ENCODE measurements at places on chromosomes 2 and 18.

DNA sequence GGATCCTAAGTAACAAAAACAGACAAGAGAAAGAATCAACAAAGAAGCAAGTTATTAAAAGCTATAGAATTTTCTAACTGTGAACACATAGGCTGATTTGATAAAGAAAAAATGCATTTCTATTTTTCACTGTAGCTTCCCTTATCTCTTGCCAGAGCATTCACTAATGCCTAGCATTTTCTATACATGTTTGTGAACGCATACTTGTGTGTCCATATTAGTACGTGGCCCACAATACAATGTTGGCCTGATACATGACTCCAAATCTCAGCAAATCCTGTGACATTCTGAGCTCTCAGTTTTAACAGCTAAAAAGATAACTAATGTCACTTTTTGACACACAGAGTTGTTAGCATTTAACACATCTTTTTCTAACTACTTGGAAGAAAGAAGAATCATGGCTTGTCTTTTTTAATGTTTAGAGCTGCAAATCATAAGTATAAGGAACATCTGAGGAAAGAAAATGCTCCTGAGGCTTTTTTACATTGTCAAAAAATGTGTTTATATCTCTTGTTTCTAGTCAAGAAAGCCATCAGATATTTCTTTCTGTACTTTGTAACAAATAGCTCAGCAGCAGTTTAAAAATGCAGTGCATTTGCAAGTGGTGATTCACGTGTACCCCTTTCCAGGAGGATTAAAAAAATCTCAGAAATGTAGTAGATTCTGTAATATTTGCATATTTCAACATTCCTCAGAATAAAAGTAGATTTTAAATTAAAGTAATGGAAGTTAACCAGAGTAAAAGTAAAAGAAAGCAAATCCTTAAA, 1646.8 kb upstream of the TMEFF2 start:
- DNase-seq = no peak

DNA sequence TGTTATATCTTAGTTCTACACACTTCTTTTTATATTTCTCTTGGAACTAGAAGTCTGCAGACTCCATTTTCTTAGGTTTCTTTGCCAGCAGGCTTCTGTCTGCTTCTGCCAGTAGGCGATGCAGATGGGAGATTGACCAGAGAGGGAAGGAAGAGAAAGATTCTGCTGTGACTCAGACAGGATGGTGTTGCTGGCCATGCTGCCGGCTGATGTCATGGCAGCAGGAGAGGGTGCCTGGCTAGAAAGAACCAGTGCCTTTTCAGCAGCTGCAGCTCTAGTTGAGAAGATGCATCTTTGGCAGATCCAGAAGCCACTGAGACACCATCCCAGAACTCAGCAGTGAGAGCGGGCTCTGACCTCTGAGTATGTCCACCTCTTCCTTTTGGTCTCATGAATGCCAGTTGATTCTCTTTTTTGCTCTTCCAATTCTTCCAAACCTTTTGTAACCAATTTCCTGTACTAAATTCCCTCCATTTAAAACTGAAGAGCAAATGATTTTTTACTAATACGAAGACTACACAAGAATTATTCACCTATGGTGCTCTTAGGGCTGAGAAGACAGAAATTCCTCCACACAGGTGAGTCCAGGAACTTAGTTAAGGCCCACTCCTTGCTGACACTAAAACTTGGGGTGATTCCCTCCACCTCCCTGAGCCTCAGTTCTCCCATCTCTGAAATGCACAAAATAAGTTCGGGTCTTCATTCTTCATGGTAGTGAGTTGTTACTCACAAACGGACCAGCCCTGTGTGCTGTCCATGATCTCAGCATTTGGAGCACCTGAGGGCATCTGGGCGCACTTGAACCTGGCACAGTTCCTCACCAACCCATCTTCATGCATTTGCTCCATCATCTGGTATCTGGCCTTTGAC, 200.7 kb downstream of the MYCN start:
- no peak for DNase-seq

DNA sequence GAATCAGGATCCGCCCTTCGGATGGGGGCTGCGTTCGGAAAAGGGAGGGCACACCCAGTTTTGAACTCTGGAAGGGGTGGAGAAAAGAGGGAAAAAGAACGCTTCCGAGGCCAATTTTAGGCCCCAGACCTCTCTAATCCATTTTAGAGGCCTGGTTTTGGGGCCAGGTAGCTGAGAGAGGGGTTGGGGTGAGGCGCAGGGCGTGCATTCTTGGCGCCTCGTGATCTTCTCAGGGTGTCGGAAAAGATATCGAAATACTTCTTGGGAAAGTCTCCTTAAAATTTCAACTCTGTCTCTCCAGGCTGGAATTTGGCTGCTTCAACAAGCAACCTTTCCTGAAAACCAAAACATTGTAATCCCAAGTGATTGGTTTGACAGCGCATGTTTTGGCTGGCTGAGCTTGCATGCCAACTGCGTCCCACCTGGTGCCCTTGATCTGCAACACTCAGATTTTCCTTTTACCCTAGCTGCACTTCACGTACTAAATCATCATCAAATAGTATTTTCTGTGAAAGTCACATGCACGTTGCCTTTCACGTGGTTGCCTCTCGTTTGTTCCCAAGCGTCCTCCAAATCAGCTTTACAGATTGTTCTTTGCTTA, 864 bp upstream of the XPO1 start:
- peak; percentile 17 for DNase-seq

- DNase-seq = no peak
These were observed 141.9 kb upstream of the NETO1 start for GRCh38 chr18:73009691-73010090.

DNA sequence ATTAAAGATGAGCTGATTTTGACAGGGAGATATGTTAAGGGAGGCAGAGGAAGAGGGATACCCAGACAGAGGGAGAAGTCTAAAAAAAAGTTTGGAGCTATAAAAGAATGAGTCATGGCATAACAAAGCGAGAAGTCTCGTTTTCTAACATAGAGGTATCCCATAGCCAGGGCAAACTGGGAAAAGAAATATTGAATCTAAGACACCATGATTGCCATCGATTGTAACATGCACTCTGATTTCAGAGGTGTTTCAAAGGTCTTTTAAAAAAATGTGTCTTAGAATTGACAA, 110.7 kb downstream of the MDH1 start:
- DNase-seq = no peak

DNA sequence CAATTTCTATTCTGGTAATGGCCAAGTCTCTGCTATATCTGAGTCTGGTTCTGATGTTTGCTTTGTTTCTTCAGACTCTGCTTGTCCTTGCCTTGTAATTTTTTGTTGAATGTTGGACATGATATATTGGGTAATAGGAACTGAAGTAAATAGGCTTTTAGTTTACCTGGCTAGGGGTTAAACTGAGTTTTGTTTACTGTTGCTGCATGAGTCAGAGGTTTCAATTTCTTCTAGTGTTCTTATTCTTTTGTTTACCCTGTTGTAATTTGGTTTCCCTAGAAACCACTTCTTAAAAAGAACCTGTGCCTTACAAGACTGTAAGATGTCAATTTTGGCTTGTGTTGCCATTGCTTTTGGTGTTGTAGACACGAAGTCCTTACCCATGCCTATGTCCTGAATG, 285.0 kb upstream of the KCNH7 start:
- DNase-seq = no peak

DNA sequence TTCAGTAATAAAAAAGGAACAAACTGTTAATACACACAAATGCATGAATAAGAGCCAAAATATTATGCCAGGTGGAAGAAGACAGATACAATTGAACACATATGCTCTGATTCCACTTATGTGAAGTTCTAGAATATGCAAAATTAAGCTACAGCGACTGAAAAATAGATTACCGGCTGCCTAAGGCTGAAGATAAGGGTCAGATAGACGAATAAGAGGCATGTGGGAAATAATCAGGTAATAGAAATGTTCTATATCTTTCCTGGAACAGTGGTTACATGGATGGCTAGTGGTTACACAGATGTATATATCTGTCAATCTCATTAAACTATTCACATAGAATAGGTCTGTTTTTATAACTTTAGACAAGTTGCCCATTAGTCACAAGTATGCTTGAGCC, 51.9 kb upstream of the REG3G start:
- no peak for DNase-seq

DNA sequence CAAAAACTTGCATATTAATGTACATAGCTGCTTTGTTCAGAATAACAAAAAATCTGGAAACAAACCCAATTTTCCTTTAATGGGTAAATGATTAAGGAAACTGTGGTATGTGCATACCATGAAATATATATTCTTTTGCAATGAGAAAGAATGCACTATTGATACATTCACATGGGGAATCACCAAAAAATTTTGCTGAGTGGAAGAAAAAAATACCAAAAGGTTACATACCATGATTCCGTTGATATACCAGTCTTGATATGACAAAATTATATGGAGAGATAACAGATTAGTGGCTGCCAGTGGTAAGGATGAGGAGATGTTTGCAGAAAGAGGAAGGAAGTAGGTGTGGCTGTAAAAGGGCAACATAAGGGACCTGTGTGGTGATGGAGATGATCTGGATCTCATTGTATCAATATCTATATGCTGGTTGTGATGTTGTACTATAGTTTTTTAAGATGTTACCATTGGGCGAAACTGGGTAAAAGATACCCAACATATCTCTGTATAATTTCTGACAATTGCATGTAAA, 54.6 kb upstream of the BCL2L11 start:
- DNase-seq = no peak

GRCh38 chr2:216274194-216274840, 98.0 kb downstream of the MARCHF4 start:
- DNase-seq = no peak

DNA sequence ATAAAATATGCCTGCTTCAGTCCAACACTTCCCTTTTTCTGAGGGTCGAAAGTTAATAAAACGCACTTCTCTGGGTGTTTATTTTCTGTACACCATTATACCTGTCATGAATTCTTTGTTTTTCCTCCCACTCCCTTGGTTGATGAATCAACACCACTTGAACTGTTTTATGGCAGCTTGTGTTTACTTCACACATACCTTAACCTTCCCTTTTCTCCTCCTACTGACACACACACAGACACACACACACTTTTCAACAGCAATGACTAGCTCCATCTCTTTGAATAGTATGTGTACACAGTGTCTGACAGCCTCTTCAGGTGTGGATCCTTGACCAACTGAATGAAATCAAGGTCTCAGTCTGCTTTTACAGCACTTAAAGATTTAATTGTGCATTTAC, 91.3 kb downstream of the SATB2 start:
- no peak for DNase-seq

DNA sequence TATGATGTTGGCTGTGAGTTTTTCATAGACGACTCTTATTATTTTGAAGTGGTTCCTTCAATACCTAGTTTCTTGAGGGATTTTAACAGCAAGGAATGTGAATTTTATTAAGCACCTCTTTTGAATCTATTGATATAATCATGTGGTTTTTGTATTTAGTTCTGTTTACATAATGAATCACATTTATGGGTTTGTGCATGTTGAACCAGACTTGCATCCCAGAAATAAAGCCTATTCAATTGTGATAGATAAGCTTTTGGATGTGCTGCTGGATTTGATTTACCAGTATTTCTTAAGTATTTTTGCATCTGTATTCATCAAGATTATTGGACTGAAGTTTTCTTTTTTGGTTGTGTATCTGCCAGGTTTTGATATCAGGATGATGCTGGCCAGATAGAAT, 131.6 kb upstream of the SCN7A start:
- DNase-seq = no peak
